NCI-H1092 (cell line): ENCODE measurements at places on chromosomes 3 and 15.
A peak's percentile ranks its signal among the peaks of the same experiment; 100 is the strongest.

DNA sequence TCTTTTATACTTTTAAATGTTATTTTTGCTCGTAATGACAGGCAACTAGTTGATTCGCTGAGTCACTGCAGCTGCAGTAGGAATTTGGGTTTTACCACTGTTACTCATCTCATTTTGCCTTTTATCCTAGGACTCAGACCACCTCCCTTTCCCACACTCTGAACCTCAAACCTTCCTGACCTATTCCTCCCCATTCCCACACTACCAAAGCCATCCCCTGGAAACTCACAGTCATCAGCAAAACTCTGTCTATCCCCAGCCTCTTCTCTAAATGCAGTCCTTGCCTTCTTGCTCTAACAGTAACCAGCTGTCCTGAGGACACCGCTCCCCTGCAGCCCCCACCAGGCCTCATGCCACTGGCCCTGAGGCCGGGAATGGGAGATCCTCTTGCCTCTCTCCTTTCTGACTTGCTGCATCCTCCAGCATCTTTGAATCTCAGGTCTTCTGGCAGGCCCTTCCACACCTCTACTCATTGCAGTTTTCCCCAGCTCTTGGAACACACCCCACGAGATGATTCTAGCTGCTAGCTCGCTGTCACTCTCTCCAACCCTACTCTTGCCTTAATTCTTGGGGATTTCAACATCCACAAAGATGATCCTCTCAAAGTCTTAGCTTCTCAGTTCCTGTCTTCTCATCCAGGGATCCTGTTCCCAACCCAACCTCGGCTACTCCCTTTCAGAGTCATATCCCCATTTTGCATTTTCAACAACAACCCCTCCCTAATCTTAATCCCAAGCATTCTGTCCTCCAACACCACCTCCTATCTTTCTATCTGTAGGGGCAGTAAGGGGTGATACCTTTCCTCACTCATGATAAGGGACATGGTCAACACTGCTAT is 55.9 kb upstream of the C3orf80 start:
- no peak for DNase-seq

GRCh38 chr3:129231331-129232119 is 17.9 kb upstream of the COPG1 start:
- no peak for DNase-seq

GRCh38 chr3:171811295-171811912 is 1.1 kb upstream of the PLD1 start:
- DNase-seq, result no peak

DNA sequence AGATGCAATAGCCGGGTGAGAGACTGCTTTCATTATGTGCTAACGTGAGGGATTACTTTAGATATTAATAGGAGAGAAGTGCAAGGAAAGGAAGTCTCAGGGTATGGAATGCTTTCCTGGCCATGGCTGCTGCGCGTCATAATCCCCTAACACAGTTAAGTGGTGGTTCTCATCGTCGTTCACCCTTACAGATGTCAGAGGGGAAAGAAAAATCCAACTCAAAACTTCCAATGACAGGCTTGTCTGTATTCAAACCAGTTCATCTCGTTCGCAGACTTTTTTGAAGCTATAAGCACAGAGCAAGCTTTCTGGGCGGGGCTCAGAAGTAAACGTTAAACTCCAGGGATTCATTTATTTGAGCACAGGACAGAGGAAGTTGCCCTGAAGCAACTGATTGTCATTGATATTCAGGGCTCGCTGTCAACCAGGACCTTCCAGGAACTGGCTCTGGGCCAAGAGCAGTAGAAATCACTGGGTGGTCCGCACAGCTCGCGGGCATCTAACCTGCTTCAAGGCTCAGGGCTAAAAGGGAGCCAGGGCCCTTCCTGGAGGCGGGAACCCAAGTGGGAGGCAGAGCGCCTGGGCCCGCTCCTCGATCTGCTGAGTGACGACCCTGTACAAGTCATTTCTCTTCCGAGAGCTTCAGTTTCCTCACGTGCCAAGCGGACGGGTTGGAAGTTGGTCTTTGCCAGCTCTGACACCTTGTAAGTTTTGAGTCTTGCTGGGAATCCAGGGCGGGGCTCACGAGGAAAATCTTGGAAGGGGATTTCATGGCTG is 1.1 kb upstream of the LPP start:
- no peak for DNase-seq

GRCh38 chr3:78858174-78858573 is 909.6 kb downstream of the ROBO1 start:
- DNase-seq, result no peak

- DNase-seq, result no peak
Measured at GRCh38 chr3:16051691-16052090, 122.8 kb upstream of the GALNT15 start.

DNA sequence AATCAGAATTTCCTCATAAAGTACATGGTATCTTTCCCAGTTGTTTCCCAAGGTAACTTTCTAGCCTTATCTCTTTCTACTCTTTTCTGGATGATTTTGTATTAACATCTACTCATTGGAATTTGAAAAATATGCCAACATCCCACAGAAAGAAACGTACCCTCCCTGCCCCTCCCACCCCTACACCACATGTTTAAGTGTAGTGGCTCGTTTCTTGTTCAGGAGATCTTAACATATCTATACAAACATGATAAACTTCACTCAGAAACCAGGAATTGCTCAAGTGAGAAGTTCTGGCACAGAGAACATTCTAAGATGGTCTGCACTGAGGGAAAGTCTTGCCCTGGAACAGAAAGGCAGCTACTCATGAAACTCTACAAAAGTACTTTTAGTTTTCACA is 404.7 kb downstream of the SOX2 start:
- no peak for DNase-seq

DNA sequence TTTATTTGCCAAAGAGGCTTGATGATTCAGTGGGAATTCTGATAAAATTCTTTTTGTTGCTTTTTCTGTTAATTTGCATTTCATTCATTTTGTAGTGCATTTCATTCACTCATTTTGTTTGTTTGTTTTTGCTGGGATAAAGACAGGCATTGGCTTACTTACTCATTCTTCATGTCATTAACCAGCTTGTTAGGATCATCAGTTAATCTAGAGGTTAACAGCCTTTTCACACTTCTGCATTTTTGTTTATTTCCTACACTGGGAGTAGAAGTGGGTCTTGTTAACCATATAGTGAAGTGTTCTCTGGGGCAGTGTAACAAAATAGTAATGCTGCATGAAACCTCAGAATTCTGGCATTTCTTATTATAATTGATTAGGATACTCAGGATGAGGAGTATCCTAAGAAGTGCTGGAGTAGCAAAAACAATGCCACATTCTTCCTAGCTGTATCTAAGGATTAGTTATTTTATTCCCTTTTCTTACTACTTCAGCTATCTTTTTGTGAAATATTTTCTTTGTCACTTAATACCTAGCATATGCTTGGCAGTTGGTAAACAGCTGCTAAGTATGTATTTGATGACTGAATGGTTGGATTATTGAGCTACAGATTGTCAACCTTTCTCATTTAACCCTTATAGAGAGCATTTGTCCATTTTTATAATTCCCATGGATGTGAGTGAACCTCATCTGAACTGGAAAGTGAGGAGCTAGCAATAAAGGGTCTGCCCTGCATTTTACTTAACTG is 135.7 kb upstream of the LRRFIP2 start:
- DNase-seq, result no peak

DNA sequence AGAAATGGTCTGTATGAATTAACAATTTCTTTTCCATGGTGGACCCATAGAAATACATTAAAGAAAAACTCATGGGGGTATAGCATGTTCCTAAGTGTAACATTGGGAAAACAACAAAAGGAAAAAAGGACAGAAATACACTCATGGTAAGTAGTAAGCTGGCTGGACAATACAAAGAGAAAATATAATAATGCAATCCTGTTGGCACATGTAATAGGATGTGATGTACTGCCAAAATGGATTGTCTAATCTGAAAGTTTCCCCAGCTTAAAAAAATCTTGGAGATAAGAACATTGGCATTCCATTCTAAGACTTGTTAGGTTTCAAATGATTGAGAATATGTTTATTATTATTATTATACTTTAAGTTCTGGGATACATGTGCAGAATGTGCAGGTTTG is 128.1 kb downstream of the MBNL1 start:
- DNase-seq, result no peak

DNA sequence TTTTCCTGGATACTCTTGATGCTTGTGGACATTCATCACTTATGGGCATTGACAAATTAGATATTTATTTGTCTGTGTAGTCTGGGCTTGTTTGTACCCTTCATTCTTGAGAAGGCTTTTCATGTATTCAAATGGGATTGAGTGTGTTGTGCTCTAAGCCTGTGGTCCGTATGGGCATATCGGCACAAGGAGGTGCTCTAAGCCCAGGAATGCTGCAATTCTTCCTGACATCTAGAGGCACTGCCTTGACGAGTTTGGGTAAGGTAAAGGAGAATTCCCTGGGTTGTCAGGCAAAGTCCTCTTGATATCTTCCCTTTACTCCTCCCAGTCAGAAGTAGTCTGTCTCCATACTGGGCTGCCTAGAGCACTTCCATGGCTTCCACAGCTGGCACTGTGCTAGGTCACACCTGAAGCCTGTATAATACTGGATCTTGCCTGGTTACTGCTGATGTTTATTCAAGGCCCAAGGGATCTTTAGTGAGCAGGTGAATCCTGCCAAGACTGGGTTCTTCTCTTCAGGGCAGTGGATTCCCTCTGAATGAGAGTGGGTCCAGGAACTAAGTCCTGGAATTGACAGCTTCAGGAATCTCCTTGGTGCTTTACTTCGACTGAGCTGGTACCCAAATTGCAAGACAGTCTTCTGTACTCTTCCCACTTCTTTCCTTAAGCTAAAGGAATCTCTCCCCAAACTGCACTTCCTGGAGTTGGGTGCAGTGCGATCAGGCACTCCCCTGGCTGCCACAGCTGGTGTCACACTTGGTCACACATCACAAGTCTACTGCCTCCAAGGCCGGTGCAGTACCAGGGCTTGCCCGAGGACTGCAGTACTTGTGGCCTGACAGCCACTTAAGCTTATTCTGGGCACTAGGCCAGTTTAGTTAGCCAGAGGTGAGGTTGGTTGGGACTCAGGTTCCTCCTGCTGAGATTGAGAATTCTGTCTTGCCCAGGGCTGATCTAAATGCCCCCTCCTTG is 46.0 kb downstream of the GALK2 start:
- peak; percentile 14 for DNase-seq

GRCh38 chr3:33717866-33718594 is at the start of gene CLASP2:
Gene CLASP2 (minus strand): TSS chr3:33718254. CDS start chr3:33718002, 252 bp downstream.
- DNase-seq, result peak; percentile 73

DNA sequence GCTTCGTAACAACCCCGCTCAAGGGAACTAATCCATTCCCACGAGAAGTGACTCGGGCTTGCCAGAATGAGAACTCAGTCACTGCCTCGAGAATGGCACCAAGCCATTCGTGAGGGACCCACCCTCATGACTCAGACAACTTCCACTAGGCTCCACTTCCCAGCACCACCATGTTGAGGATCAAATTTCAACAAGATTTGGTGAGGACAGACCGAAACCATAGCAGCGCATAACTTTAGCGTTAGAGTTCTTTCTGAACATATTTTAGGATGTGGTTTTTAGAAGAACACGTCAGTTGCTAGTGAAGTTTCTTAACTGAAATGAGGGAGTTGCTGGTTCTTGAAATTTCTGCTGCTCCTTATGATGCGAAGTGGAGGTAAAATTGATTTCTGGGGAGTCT is 13.5 kb downstream of the PTPRG start:
- DNase-seq, result no peak
